ENCODE measurements at places on chromosomes 4 and X. TPM values are rescaled to one million over a fixed set of nuclear protein-coding genes. Genes with fewer than 3 reads are reported as not detected.

The CLTRN gene
- total RNA-seq, result 0.39 TPM

The RNF212 gene
- total RNA-seq, result 1.2 TPM

The RELL1 gene
- 46.1 TPM for total RNA-seq

The FMR1NB gene
- total RNA-seq, result not detected

The GLRA3 gene
- total RNA-seq, result not detected

The SATL1 gene
- not detected for total RNA-seq

The MTMR8 gene
- total RNA-seq, result 0.95 TPM

The FRAS1 gene
- total RNA-seq, result 11.1 TPM

The UGT2B15 gene
- not detected for total RNA-seq

The GPM6B gene
- total RNA-seq, result 0.19 TPM

The SLC34A2 gene
- not detected for total RNA-seq

The EDA gene
- 0.38 TPM for total RNA-seq

The TMEM129 gene
- total RNA-seq, result 26.7 TPM

The ZCCHC4 gene
- total RNA-seq, result 5.4 TPM

The FAM47E gene
- not detected for total RNA-seq

The CLGN gene
- 0.78 TPM for total RNA-seq

The CLNK gene
- total RNA-seq, result not detected

The TAF7L gene
- not detected for total RNA-seq

The CENPI gene
- 9.1 TPM for total RNA-seq

The SPANXB1 gene
- not detected for total RNA-seq

The GPAT3 gene
- total RNA-seq, result 1.4 TPM

The TRIM60 gene
- total RNA-seq, result not detected

The BMPR1B gene
- 0.70 TPM for total RNA-seq

Data from hair follicular keratinocyte (primary cell).